ENCODE measurements at places on chromosomes 3 and 15.

DNA sequence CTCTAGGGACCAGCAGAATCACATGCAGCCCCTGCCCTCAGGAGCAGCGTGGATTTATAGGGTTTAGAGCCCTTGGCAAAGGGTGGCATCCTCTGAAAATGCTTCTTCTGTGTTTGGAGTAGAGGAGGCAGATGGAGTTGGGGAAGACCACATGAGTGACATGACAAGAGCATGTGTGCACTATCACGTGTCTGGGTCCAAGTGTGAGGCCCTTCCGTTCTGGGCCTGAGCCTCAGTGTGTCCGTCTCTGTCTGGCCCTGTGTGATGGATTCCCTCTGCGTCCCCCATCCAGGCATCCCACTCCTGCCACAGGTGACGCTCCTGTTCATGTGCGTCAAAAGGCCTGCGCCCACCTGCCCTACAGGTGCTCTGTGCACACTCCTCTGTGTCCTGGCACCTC, 30.1 kb downstream of the FGD5 start:
- no peak for DNase-seq

DNA sequence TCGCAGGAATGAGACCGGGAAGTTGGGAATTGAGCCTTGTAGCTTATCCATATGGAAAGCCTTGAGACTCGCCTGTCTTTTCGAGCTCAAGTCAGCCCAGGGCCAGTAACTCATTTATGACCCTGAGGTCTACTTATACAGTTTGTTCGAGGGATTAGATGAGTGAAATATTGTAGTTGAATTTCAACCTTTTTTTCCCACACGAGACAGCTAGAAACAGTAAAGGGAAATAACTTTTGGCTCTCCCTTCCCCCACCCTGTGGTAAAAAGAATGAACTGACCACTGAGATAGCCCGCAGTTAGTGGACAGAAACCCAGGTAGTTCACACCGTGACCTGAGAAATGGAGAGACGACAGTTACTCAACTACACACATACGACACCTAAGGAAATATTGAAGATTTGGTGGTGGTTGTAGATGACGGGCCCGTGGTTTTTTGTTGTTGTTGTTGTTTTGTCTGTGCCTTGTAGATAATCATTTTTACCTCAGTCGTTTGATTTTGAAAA, 841 bp downstream of the EIF3J start:
- DNase-seq = no peak

GRCh38 chr15:94970802-94971201, 739.4 kb downstream of the MCTP2 start:
- DNase-seq = no peak

DNA sequence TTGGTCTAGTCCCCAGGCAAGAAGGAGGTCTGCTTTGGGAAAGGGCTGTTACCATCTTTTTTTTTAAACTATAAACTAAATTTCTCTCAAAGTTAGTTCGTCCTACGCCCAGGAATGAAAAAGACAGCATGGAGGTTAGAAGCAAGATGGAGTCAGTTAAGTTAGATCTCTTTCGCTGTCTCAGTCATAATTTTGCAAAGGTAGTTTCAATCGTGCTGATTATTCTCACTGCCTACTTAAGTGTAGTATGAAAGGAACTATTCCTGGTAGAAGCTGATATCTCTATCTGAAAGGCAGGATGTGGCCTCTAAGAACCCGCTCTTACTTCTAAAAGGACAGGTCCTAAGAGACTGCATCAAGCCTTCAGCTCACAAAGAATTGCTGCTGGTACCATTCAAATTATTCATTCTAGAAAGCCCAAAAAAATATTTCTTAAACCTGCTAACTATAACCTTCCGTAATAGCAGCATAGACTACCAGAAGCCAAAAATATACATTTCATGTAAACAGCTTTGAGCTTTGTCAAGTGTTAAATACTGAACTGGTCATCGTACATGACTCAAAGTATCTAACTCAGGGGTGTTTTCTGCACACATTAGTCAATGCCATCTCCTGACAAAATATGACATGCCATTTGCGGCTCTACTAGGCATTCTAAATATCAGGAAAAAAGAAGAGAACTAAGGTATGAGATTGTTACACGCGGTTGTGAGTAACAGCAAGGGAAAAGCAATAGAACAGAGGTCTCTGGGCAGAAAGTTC, 96.0 kb upstream of the CCDC80 start:
- no peak for DNase-seq

GRCh38 chr3:86381247-86381646, 609.7 kb downstream of the VGLL3 start:
- no peak for DNase-seq

GRCh38 chr3:112089956-112090886, 4.0 kb downstream of the C3orf52 start:
- peak; percentile 35 for DNase-seq

Data from kidney capillary endothelial cell (primary cell).